ENCODE measurements at places on chromosomes 16 and 17.

GRCh38 chr17:32303781-32304288, 38.1 kb downstream of the C17orf75 start:
- DNase-seq = no peak

DNA sequence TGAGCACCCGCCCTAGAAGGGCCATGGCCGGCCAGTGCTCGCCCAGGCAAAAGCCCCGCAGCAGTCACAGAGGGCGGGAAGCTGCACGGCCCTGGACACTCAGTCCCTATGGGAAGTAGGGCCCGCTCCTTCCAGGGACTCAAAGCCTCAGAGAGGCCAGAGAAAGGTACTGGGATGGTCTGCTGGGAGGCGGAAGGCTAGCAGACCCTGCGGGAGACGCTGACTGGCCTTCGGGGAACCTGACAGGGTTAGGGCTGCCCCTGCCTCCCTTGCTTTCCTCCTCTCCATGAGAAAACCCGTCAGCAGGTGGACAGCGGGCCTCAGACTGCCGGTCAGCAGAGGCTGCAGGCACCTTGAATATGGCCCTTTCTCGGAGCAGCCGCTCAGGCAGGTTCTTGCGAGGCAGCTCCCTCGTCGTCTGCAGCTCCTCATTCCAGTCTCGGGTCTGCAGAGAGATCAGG, 11.5 kb downstream of the CLUH start:
- DNase-seq = no peak

GRCh38 chr16:57235128-57236021, 9.7 kb upstream of the ARL2BP start:
- DNase-seq = no peak

- no peak for DNase-seq
These were observed 3.3 kb downstream of the COTL1 start for GRCh38 chr16:84614623-84614967.

GRCh38 chr17:4565209-4566141, 5.1 kb upstream of the GGT6 start:
- DNase-seq = peak; percentile 63

GRCh38 chr16:81774348-81774747, 4.7 kb upstream of the PLCG2 start:
- DNase-seq = no peak

DNA sequence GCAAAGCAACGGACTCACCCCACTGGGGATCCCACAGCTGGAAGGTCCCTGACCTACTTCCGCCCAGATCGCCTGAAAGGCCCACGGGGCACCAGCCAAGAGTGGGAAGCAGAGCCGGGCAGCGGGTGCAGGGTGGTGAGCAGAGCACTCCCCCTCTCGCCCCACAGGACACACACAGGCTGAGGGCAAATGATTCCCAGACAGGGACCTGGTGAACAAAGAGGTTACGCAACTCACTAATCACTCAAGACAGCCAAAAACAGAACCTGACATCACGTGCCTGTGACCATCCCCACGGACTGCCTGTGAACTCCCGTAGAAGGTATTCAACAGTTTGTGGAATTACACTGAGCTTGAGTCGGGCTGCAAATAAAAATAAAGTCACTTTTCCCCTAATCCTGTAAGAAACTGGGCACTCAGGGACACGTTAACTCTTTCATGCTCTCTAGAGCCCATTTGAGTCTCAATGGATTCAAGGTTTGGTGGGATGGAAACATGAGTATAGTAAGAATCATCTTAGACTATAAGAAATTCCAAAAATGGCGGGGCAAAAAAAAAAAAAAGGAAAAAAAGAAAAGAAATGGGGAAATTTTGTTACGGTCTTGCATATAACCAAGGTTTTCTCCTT, 396.1 kb downstream of the SOX9 start:
- DNase-seq = no peak

Measured in NCI-H446 treated with DMSO at 0.1 percent for 48 hours (cell line).